ENCODE measurements at places on chromosomes 5 and 9.

DNA sequence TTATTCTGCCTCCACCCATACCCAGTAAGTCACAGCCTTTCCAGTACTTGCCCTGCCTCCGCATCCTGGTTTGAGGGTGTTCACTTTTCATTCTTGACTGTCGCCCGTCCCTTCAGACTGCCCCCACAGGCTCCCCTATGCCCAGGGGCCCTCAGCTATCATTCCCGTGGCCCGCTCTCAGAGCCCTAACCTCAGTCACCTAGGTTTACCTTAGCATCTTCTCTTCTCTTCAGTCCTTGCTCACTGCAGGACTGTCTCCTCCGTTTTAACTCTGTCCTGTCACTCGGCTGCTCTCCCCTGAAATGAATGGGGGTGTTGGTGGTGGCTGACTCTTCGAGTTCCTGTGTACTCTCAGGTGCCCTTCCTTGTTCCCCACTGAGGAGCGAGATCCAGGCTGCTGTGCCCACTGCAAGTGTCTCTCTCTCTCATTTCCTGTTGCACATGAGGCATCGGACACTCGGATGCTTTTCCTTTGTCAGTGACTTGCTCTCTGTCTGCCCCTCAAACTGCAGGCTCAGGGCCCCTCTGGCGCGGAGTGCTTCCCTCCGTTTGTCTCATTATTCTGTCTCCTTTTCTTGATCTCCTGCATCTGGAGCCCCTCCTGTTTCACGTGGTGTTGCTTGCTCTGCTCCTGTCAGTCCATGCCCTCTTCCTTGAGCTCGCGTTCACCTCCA lies 89.8 kb downstream of the CACNA1B start:
- DNase-seq = no peak

- no peak for DNase-seq
Measured at GRCh38 chr9:17005056-17005823, 129.6 kb upstream of the CNTLN start.

DNA sequence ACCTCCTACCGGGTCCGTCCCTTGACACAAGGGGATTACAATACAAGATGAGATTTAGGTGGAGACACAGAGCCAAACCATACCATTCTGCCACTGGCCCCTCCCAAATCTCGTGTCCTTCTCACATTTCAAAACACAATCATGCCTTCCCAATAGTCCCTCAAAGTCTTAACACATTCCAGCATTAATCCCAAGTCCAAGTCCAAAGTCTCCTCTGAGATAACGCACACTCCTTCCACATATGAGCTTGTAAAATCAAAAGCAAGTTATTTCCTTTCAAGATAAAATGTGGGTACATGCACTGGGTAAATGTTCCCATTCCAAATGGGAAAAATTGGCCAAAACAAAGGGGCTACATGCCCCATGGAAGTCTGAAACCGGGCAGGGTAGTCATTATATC lies 463.9 kb upstream of the CDH9 start:
- DNase-seq = no peak

DNA sequence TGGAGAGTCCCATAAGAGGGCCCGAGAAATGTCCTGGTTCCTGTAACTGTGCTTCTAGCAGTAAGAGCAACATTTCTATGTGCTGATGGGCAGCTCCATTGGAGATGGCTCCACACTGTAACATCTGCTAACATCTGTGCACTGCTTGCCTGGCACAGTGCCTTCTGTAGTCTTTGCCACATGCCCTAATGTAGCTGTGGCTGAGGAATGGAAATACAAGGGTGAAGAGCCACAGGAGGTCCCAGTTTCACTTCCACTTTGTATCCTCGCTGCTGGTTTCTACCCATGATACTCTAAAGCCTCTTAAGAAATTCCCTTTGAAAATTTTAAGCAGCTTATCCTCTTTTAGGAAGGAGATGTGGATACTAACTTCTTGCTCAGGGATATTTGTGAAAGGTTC lies 97.4 kb downstream of the HOMER1 start:
- DNase-seq = no peak

GRCh38 chr5:78809444-78809843 lies 160.9 kb upstream of the LHFPL2 start:
- no peak for DNase-seq

- DNase-seq = no peak
Measured at GRCh38 chr5:14185326-14186058, 42.4 kb downstream of the TRIO start.

- no peak for DNase-seq
Measured at GRCh38 chr5:72723581-72723980, 92.9 kb upstream of the TNPO1 start.

GRCh38 chr5:173035904-173036707 lies 20.0 kb upstream of the CREBRF start:
- peak; percentile 15 for DNase-seq

DNA sequence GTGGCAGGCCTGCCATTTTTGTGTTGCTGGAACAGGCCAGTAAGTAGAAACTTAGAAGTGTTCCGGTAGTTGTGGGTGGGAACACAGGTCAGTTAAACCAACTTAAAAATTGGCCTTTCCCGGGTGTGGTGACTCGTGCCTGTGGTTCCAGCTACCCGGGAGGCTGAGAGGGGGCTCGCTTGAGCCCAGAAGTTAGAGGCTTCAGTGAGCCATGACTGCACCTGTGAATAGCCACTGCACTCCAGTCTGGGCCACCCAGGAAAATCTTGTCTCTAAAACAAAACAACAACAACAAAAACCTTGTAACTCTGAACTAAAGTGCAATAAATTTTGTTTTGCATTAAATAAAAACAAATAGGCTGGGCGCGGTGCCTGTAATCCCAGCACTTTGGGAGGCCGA lies 1.4 kb upstream of the NHP2 start:
- no peak for DNase-seq

GRCh38 chr5:38576961-38577684 lies 20.7 kb upstream of the LIFR start:
- DNase-seq = no peak

DNA sequence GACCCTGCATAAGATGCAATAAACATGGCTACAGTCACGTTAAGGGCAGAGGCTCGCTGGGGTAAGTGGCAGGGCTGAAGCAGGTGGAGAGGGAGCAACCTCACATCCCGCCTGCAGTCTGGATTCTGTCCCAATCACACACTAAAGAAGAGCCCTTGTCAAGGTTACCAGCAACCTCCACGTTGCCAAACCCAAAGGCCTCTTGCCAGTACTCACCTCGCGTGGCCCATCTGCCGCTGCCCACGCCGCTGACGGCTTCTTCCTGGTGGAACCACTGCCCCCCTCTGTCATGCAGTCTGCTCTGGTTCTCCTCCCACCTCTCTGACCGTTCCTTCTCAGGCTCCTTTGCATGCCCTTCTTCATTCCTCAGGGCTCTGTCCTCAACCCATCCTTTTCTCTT lies 8.8 kb downstream of the AQP7 start:
- DNase-seq = no peak

- DNase-seq = no peak
Measured at GRCh38 chr5:119655061-119655460, 25.7 kb downstream of the FAM170A start.

- DNase-seq = no peak
Measured at GRCh38 chr5:55577353-55578060, 42.7 kb upstream of the PLPP1 start.

DNA sequence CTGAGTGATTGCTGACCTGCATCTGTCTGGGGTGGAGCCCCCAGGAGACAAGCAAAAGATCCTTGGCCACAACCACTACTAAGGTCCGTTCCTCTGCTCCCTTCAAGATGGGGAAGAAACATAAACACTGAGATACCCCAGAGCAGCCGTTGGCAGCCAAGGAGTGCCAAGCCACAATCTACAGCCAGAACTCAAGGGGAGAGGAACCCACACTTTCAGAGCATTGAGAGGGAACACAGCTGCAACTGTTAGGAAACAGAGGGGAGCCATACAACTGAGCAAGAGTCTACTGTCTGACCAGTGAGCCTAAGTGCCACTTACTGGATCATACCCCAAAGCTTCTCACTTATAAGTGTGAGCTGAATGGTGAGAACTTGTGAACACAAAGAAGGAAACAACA lies 44.6 kb upstream of the ADRB2 start:
- no peak for DNase-seq

DNA sequence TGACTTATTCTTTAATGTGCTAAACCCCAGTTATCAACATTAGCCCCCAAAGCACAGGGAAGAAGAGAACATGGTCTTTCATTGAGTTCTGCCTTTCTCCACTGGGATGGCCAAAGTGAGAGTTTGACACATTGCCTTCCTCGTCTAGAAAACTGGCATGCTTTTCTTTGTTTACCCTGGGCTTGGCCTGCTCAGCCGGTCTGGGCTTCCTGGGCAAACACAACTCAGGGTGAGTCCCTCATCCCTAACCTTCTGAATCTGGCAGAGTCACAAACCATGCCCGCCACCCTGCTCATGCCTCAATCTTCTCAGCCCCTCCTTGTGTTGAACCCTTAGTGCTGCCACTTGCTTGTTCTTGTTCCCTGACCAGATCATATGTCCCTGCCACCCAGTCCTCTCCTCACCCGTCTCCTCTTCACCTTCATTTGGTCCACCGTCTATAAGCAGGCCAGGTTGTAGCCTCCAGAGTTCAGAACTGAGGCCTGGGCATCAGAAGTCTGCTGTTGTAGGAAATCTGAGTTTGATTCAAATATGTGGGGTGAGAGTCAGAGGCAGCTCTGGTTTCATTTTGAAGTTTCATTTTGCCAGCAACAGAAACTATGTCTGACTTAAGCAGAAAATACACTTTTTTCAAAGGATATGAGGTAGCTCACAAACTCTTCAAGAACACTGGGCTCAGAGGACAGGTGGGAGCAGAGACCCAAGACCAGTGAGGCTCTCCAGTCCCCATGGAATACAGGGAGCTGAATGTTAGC lies 217.6 kb downstream of the NDUFS4 start:
- DNase-seq = no peak

DNA sequence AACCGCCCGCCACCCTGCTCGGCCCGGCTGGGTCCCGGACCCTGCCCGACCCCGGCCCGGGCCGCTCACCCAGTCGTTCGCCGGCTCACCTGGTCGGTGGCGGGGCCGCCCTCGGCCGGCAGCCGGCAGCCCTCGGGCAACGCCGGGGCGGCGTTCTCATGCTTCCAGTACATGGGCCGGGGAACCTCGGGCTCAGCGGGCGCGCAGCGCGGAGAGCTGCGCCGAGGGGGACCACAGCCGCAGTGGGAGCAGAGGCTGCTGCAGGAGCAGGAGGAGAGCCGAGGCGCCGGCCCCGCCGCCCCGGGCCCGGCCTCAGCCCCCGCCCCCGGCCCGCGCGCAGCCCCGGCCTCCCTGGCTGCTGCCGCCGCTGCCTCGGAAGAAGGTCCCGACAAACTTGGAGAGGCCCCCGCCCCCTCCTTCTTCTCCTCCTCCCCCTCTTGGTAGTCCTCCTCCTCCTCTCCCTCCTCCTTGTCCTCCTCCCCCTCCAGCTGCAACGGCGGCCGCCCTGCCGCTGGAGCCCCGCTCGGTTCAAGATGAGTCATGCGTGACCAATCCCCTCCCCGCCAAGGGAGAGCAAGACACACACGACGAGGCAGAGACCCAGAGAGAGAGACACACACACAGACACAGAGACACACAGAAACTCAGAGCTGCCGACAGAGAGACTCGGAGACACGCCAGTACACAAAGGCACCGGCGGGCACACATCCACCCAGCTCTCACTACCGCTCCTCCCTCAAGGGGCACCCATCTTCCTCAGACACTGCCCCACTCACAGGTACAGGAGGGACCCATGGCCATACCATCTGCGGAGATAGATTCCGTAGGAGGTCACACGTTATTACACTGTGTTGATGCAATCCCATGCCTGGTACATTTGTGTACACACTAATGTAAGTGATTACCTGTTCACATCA lies at the start of gene LHX6:
Gene LHX6 (minus strand): TSS at position 390 of the 917 bp plus-strand sequence. CDS start 217 bp downstream, at position 173.
- DNase-seq = no peak

DNA sequence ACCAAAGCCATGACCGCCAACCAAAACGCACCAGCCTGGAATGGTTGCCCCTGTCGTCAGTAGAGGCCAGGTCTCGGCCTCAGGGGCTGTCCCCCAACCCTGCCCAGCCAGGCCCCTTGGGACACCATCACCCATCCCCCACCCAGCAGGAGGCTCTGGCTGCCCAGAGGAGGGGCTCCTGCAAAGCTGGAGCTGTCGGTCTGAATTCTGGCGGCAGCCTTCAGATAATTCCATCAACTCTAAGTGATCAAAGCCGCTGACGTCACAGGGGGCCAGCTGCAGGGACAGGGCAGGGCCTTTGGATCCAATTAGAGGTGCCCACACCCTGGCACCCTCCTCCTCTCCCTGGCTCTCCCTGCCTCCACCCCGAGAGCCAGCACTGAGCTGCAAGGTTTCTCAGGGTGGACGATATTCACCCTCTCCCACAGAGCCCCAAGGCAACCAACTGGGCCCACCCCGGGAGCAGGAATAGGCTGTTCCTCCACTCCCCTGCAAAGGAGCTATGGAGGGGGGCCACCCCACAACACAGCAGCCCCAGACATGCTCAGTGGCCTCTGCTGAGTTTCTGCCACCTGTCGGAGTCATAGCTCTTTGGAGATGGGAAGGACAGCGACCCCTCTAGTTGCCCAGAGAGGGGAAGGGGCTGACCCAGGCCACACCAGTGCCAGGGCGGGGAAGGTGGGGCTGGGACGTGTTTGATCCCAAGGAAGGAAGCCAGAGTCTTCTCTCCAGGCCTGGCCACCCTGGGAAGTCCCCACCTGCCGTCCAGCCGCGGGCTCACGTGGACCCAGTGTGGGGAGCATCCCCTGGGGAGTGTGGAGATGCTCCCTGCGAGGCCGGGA lies 78.4 kb downstream of the NTNG2 start:
- DNase-seq = no peak

DNA sequence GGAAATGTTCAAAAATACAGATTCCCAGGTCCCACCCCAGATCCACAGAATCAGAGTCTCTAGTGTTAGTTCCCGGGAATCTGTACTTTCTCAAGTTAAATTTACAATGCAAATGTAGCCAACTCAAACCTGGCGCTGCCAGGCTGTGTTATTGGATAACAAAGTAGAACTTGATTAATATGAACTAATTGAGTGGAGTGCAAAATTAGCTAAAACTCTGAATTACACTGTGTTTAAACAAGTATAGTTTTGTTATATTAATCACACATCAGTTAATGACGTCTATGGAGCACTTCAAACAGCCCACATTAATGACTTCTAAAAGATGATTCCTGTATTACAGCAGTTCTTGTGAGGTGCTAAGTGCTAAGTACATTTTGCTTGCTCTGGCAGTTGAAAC lies 32.4 kb upstream of the CYFIP2 start:
- DNase-seq = no peak

- DNase-seq = no peak
Measured at GRCh38 chr9:31030741-31031202, 1353.7 kb upstream of the ACO1 start.

DNA sequence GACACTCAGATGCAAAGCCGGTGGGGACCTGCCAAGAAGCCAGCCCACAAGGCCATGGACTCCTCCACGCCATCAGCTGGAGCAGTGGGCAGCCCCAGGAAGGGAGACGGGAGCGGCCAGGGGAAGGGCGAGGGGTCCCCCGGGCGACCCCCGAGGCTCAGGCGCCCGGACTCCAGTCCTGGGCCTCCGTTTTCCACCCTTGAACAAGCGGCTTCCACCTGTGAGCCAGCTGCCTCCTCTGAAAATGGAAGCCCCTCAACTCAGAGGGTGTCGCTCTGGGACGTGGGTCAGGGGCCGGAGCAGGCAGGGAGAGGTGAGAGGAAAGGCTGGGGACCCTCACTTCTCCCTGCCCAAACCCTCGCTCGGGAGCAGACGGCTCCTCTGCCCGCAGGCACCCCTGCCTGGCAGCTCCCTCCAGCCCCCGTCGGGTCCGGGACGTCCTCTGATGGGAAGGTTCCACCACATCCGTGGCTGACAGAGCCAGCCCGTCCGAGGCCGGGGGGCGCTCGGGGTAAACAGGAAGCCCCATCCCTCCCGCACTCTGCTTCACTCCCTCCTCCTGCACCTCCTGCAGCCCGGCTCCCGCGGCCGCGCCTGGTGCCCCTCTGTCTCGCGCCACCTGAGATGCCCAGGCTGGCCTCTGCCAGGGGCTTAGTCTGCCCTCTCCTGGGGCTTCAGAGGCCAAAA lies 3.7 kb upstream of the EGFL7 start:
- DNase-seq = no peak

Measured in stimulated activated CD4-positive, alpha-beta T cell treated with anti-CD3 and anti-CD28 coated beads, Interleukin-1b, Interleukin-23, amount 100 ng/mL, for 4 hours (primary cell).